Karpas-422 (cell line): ENCODE measurements at places on chromosomes 2 and 18. TPM values are rescaled to one million over a fixed set of nuclear protein-coding genes. Genes with fewer than 3 reads are reported as not detected.

ASIC4 gene
- 0.32 TPM in 1 of 2 replicates, not detected in the other for total RNA-seq

DNAH7 gene
- 0.14 and 0.82 TPM in 2 replicates for total RNA-seq

HTR2B gene
- total RNA-seq, result not detected in 2 replicates

KIF5C gene
- 8.3 and 11.3 TPM in 2 replicates for total RNA-seq

IL1A gene
- 0.15 TPM in 1 of 2 replicates, not detected in the other for total RNA-seq

UGT1A4 gene
- not detected in 2 replicates for total RNA-seq

POTEI gene
- 0.87 TPM in 1 of 2 replicates, not detected in the other for total RNA-seq

PDE6D gene
- total RNA-seq, result 67.2 and 87.8 TPM in 2 replicates

ABHD3 gene
- 64.2 and 142 TPM in 2 replicates for total RNA-seq

ARHGAP25 gene
- 172 and 213 TPM in 2 replicates for total RNA-seq

GRCh38 chr2:8719528-8719927 lies 37.7 kb downstream of the ID2 start:
- no peak overlapping the region for H3K27ac ChIP-seq
- DNase-seq, result no peak
- H3K4me1 ChIP-seq, result no peaks in the 10 kb centered on the region
- no peaks in the 10 kb centered on the region for H3K27me3 ChIP-seq
- no peak overlapping the region for H3K4me3 ChIP-seq
- H3K36me3 ChIP-seq, result no peaks in the 10 kb centered on the region

DNA sequence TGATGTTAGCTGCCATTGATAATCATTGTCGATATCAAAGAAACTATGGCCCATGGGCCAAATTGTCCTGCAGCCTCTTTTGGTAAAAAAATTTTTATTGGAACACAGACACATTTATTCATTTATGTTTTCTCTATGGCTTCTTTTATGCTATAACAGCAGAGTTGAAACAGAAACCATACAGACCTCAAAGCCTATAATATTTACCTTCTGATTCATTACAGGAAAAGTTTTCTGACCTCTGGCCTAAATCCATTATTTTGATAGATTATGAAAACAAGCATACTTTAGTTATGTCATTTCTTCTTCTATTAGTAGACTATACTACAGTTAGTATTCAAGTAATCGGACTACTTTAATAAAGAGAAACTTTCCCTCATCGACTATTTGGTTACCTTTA lies 349.7 kb upstream of the GALNT5 start:
- no peak overlapping the region for H3K27ac ChIP-seq
- H3K4me1 ChIP-seq, result no peaks in the 10 kb centered on the region
- no peak for DNase-seq
- H3K27me3 ChIP-seq, result no peaks in the 10 kb centered on the region
- H3K36me3 ChIP-seq, result no peaks in the 10 kb centered on the region

GRCh38 chr18:58813105-58813504 lies 51.6 kb upstream of the ZNF532 start:
- no peak overlapping the region for H3K4me3 ChIP-seq
- no peaks in the 10 kb centered on the region for H3K36me3 ChIP-seq
- H3K4me1 ChIP-seq, result no peaks in the 10 kb centered on the region
- no peak for DNase-seq
- no peaks in the 10 kb centered on the region for H3K27me3 ChIP-seq
- no peak overlapping the region for H3K27ac ChIP-seq

DNA sequence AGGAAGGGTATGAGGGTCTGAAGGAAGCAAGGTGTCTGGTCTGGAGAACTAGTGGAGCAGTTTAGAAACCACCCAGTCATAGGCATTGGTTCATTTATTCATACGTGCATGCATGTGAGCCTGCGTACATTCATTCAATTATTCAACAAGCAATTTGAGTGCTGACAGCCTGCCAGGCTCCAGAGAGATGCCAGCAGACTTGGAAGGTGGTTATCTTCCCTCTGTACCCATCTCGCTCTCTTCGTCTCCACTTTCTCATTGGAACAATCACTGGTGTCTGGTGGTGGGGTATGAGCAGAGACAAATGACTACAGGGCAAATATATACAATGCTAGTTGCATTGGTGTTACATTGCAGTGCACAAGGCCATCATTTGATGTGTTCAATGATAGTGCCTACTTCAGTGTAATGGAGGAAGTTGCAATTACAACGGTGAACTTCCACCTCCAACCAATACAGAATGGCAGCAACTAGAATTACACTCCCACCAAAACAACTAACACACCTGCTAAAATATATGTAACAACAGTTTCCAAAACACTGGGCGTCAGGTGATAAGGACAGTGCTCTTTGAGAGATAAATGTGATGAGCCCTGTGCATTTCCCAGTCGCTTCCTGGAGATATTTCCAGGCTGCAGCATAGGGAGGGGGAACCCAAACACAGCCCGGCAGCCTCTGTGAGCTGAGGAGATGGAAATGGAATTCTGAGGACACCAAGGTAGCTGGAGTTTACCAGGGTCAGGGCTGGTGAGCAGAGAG lies 32.6 kb upstream of the CNGA3 start:
- H3K27me3 ChIP-seq, result no peaks in the 10 kb centered on the region
- no peak overlapping the region for H3K4me3 ChIP-seq
- no peak overlapping the region for H3K27ac ChIP-seq
- H3K36me3 ChIP-seq, result no peaks in the 10 kb centered on the region
- DNase-seq, result no peak

DNA sequence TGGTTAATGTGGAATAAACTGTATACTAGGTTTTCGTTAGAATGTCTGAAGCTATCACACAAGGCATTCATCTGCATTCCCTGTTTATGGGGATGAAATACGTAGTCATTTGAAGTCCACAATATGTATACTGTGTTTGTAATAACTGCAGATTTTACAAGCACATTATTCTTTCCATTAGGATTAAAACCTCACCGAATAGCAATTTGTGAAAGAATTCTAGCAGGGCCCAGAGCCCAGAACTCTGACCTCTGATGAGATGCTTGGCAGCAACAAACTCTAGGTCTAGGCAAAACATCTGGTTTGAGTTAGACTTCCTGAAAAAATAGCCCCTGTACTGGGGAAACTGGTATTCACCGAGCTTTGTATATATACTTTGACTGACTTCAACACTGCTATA lies 158.2 kb downstream of the SRBD1 start:
- no peaks in the 10 kb centered on the region for H3K27me3 ChIP-seq
- H3K27ac ChIP-seq, result no peak overlapping the region
- no peaks in the 10 kb centered on the region for H3K36me3 ChIP-seq
- DNase-seq, result no peak
- H3K4me3 ChIP-seq, result no peak overlapping the region

GRCh38 chr2:168658706-168659105 lies 143.7 kb upstream of the NOSTRIN start:
- no peaks in the 10 kb centered on the region for H3K4me1 ChIP-seq
- no peaks in the 10 kb centered on the region for H3K27me3 ChIP-seq
- no peak for DNase-seq

DNA sequence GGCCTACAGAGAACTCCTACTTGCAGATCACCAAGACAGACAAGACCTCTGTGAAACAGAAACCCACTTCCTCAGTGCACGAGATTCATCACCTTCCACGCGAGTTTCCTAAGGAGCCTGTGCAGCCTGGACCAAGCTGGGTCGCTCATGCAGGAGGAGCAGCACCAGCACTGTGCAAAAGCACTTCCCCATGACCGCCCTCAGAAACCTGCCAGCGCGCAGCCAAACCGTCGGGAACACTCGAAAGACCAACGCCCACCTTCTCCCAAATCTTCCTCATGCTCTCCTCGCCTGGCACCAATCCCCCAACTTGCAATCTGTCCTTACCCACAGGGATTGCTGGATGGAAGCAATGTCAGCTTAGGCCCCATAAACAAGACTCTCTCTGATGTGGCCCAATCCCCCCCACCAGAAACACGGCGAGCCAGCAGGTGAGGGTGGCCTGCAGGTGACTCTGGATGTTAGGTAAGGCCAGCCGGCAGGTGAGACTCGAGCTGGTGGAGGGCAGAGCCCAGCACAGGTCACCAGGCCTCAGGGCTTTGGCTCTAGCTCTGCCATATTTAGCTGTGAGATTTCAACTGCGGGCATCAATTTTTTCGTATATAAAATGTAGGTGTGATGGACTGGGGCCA lies 69.4 kb downstream of the PXDN start:
- H3K27me3 ChIP-seq, result no peaks in the 10 kb centered on the region
- H3K36me3 ChIP-seq, result no peaks in the 10 kb centered on the region
- DNase-seq, result no peak
- H3K27ac ChIP-seq, result no peak overlapping the region
- H3K4me3 ChIP-seq, result no peak overlapping the region

GRCh38 chr18:77119851-77120491 lies 12.6 kb downstream of the MBP start:
- peaks cover 21% of the 10 kb centered on the region for H3K4me1 ChIP-seq
- H3K27ac ChIP-seq, result no peak overlapping the region
- H3K27me3 ChIP-seq, result no peaks in the 10 kb centered on the region
- DNase-seq, result no peak
- H3K36me3 ChIP-seq, result no peaks in the 10 kb centered on the region; the same call in 1 of the 2 replicates
- no peak overlapping the region for H3K4me3 ChIP-seq

DNA sequence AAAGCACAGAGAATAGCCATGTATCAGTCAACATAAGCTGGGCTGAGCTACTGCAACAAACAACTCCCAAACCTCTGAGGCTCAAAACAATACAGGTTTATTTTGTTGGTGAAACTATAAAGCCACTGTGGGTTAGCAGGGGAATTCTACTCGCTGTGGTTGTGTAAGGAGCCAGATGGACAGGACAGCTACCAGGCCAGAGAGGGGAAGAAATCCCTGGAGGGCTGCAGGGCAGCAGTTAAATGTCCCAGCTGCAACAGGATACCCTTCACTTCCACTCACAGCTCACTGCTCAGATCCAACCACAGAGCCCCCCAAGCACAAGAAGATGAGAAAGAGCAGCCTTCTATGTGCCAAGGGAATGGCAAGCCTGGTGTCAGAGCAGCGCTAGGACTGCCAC lies 245.9 kb upstream of the RAB6C start:
- H3K27ac ChIP-seq, result no peak overlapping the region
- H3K36me3 ChIP-seq, result no peaks in the 10 kb centered on the region
- H3K27me3 ChIP-seq, result no peaks in the 10 kb centered on the region
- DNase-seq, result no peak
- H3K4me1 ChIP-seq, result no peaks in the 10 kb centered on the region
- no peak overlapping the region for H3K4me3 ChIP-seq

DNA sequence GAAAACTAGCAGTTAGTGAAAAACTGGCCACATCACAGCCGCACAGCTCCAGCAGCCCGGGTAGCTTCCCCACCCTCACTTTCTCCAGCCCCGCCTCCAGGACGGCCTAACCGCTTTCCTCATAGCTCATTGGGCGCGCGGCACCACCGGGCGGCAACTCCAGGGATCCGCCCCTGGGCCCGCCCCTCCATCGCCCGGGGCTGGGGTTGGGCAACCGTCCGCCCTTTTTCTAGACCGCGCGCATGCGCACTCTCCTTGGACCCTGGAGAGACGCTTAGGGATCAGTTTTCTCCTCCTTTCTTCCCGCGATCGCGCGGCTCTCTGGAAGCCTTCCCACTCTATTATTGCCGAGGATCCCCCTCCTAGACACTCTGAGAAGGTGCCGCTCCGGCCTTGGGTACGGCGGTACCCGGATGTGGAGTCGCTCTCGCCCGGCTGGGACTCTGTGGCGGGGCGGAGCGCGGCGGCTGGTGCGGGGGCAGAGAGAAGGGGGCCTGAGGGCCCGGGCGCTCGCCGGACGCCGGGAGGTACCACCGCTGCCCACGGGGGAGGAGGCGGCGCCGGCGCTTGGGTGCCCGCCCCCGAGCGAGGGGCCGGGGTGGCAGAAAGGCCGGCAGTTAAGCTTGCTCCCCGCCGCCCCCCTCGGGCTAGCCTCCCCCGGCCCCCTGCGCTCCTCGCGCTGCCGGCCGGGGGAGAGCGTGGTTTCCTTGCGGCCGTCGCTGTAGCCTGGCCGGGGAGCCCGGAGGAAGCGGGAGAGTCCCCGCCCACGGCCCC lies at the start of gene MIB1:
Gene MIB1 (plus strand): TSS at position 255 of the 774 bp plus-strand sequence. CDS start 792 bp downstream, outside the sequence.
- peak; percentile 99 for DNase-seq
- no peaks in the 10 kb centered on the region for H3K27me3 ChIP-seq
- H3K4me1 ChIP-seq, result peaks cover 42% of the 10 kb centered on the region
- peaks cover 3% of the 10 kb centered on the region; the same call in 1 of the 2 replicates for H3K36me3 ChIP-seq
- H3K4me3 ChIP-seq, result peak within 1 kb of the TSS; percentile 96
- peak within 1 kb of the TSS; percentile 92 for H3K27ac ChIP-seq

- no peaks in the 10 kb centered on the region for H3K4me1 ChIP-seq
- H3K36me3 ChIP-seq, result no peaks in the 10 kb centered on the region
- no peak overlapping the region for H3K27ac ChIP-seq
Observed at GRCh38 chr2:206464597-206464996, 21.3 kb downstream of the ADAM23 start.

GRCh38 chr2:214069254-214069653 lies 341.6 kb upstream of the VWC2L start:
- H3K36me3 ChIP-seq, result no peaks in the 10 kb centered on the region
- no peaks in the 10 kb centered on the region for H3K27me3 ChIP-seq
- no peak overlapping the region for H3K27ac ChIP-seq
- H3K4me3 ChIP-seq, result no peak overlapping the region
- H3K4me1 ChIP-seq, result no peaks in the 10 kb centered on the region

- DNase-seq, result no peak
- no peaks in the 10 kb centered on the region for H3K36me3 ChIP-seq
- no peak overlapping the region for H3K4me3 ChIP-seq
- no peak overlapping the region for H3K27ac ChIP-seq
- no peaks in the 10 kb centered on the region for H3K27me3 ChIP-seq
Observed at GRCh38 chr18:23838801-23839366, 149.6 kb downstream of the LAMA3 start.

DNA sequence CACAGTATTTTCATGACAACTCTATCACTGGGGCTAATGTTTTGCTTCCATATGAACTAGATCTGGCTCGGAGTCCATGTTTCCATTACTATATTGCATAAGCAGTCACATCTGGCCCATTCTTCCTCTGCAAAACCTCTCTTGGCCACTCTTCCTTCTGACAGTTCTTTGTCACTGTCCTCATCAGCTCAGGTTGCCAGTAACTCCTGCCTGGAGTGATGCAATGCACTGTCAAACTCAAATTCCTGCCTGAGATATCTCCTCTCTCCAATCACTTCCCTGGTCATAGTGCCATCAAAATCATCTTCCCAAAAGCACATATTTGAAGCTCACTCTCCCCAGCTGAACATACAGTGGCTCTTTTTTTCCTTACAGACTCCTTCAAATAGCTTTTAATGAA lies 66.1 kb downstream of the COLEC12 start:
- no peak overlapping the region for H3K27ac ChIP-seq
- H3K36me3 ChIP-seq, result no peaks in the 10 kb centered on the region
- H3K4me1 ChIP-seq, result no peaks in the 10 kb centered on the region
- H3K4me3 ChIP-seq, result no peak overlapping the region
- no peaks in the 10 kb centered on the region for H3K27me3 ChIP-seq

DNA sequence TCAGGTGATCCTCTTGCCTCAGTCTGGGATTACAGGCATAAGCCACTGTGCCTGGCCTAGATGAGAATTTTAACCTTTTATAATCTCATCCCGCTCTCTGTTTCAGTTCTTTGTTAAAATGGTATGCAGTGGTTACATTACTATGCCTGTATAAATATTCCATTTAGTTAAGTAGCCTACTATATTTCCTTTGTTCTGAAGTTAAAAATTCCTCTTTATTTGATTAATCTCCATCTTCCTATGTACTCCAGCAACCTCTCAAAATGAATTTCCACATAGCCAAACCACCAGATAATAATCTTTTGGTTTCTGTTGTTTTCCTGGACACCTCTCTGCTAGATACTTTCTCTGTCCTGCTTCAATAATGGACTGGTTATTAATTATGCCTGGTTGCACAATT lies 15.8 kb downstream of the RAB10 start:
- H3K36me3 ChIP-seq, result 0 out of 2 replicates have a peak, but pooled peaks cover 4% of the 10 kb centered on the region
- H3K27ac ChIP-seq, result no peak overlapping the region
- no peak overlapping the region for H3K4me3 ChIP-seq
- peak; percentile 31 for DNase-seq
- H3K27me3 ChIP-seq, result no peaks in the 10 kb centered on the region
